ENCODE measurements at places on chromosomes 5 and 9.

GRCh38 chr5:96331210-96331609, 101.8 kb downstream of the PCSK1 start:
- DNase-seq, result no peak

DNA sequence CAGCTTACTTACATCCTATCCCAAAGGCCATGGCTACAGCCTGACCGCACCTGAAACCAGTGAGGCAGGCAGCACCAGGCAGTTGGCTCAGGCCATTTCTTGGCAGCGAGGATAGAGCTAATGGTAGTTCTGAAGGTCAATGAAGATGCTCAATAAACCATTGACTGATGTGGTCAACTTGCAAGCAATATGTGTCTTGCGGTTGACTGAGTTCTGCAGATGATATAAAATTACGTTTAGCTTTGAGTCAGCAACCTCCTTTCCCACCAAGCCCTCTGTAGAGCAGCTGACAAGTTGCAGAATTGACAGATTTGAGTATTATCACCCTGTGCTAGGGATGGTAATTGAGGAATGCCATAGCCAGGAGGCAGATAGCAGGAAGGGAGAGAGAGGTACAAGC, 189.0 kb upstream of the PUM3 start:
- no peak for DNase-seq

DNA sequence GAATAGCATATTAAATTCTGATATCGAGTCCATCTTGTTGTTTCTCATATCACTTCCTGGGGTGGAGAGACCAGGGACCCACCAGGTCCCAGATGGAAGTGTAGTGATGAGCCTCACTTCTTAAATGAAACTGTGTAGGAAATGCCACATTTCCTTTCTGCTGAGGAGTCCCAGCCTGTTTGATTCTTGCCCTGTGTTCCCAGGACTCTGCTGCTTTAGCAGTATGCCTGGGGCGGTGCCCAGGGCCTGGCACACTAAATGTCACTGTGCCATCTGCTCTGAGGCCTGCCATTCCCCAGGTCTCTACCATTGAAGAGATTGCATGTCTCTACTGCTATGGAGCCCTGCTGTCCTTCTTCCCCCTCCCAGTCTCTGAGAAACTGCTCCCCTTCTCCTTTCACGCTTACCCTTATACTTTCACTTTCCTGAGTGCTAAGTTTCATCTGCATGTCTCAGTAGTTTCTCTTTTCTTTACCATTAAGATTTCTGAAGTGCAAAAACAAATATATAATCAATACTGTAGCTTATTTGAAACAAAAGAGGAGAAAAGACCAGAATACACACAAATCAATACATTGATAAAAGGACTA, 260.4 kb downstream of the GABRB2 start:
- DNase-seq, result no peak

GRCh38 chr5:134387443-134387842, 16.1 kb downstream of the UBE2B start:
- no peak for DNase-seq

DNA sequence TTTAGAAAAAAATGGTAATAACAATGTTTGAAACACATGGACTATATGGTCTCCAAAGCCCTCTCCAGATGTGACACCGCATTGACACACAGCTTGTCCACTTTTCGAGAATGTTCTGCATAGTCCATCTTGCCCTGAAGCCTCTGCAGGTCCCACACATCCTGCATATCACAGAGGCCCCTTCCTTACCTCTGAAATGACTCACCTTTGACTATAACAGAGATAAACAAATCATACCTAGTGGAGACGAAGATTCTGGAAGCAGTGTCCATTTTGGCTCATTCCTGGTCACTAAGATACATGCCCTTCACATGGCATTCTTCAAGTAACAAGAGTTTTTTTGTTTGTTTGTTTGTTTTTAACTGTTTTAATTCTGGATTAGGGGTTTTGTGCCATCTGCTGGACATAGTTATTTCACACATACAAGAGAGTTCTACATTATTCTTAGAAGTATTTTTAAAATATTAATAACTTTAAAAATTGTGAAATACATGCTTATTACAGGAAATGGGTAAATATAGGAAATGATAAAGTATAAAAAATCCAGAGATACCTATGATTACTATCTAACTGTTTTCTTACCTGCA, 5.1 kb downstream of the ARL14EPL start:
- no peak for DNase-seq

DNA sequence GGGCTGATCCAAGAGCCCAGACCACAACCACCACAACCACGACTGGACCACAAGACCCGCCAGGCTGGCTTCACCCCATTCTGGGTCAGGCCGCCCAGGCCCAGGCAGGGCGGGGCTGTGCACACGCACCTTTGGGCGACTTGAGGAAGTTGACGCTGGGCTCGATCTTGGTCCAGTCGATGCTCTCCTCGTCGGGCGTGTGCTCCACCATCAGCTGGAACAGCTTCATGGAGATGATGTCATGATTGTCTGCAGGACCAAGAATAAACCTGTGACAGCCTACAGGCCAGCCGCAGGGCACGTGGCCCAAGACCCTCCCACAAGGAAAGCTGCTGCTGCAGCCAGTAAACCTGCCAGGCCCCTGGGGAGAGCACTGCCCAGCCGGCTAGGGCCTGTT, 17.3 kb downstream of the LMAN2 start:
- DNase-seq, result no peak

Data from stimulated activated CD4-positive, alpha-beta T cell treated with anti-CD3 and anti-CD28 coated beads, Interleukin-1b, Interleukin-23, amount 100 ng/mL, for 1 hour (primary cell).